ENCODE measurements at places on chromosomes 2 and 18. TPM values are rescaled to one million over a fixed set of nuclear protein-coding genes. Genes with fewer than 3 reads are reported as not detected.

RAX gene
- polyA plus RNA-seq = not detected

MAB21L4 gene
- 1.4 TPM for polyA plus RNA-seq

MYL12B gene
- polyA plus RNA-seq = 642 TPM

SCN2A gene
- polyA plus RNA-seq = 2.5 TPM

DNA sequence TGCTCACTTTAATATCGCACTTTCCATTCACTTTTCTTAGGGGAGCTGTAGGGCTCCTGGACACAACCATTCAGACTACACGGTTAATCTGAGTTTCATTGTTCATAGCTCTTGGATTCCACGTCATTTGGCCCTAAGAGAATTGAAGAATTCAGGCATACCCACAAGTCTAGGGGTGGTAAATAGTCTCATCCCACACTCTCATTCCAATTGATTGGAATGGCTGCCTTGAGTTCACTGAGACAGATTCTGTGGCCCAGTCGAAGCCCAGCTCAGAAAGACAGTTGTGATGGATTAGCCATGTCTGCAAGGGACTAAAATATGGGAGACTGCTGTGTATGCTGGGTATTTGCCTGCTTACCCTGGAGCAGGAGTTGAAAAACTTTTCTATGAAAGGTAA, 124.6 kb downstream of the TFCP2L1 start:
- DNase-seq = no peak

Data from right renal pelvis (tissue), 4 donors.